ENCODE measurements at places on chromosomes 12 and 14.
A peak's percentile ranks its signal among the peaks of the same experiment; 100 is the strongest.

GRCh38 chr14:105839425-105840265, 313.3 kb downstream of the TMEM121 start:
- no peak for DNase-seq

DNA sequence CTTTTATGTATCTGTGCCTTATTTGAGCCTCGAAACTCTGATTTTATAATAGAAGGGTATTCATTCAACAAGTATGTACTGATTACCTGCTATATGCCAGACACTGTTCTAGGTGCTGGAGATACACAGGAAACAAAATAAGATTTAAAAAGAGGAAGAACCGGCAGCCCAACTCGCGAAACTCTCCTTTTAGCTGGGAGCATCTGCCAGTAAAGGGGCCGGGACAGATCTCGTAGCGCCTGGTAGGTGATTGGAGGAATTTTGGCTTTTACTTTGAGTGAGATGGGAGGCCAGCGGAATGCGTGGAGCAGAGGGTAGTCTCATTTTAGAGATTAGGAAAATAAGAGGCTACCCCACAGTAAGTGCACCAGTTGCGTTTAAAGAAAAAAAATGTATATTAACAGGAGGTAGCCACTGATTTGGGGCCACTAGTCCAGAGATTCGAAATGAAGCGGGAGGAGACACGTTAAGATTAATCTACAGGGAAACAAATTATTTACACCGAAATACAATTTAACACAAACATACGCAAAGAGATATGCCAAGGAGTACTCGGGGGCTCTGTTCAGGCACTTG, 520 bp upstream of the MON2 start:
- peak; percentile 24 for DNase-seq

DNA sequence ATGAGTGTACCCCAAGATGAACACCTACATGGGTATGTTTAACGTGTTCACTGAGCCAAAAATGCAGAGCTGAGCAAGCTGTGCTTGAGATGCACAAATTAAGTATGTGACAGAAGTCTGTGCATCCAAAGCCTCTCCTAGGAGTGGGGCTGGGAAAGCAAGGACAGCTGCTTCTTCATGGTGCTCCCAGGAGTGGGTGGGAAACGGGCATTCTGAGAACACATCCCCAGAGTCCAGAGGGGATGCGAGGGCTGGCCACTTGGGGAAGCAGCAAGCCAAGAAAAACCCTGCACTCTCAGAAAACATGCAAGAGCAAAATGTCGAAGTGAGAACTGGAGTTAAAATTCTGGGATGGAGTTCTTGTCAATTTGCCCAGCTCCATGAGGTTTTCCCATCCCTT, 414.3 kb downstream of the BCAT1 start:
- no peak for DNase-seq

- no peak for DNase-seq
Observed at GRCh38 chr12:120658286-120659150, 18.1 kb downstream of the CABP1 start.

- DNase-seq: peak; percentile 72
Observed at GRCh38 chr12:55188974-55189556, 31.8 kb upstream of the OR10A7 start.

GRCh38 chr12:77031745-77032144, 33.6 kb downstream of the E2F7 start:
- peak; percentile 77 for DNase-seq

GRCh38 chr14:67440513-67440912, 28.5 kb upstream of the PLEK2 start:
- no peak for DNase-seq

GRCh38 chr12:53219292-53219955, 12.4 kb upstream of the ITGB7 start:
- peak; percentile 51 for DNase-seq

DNA sequence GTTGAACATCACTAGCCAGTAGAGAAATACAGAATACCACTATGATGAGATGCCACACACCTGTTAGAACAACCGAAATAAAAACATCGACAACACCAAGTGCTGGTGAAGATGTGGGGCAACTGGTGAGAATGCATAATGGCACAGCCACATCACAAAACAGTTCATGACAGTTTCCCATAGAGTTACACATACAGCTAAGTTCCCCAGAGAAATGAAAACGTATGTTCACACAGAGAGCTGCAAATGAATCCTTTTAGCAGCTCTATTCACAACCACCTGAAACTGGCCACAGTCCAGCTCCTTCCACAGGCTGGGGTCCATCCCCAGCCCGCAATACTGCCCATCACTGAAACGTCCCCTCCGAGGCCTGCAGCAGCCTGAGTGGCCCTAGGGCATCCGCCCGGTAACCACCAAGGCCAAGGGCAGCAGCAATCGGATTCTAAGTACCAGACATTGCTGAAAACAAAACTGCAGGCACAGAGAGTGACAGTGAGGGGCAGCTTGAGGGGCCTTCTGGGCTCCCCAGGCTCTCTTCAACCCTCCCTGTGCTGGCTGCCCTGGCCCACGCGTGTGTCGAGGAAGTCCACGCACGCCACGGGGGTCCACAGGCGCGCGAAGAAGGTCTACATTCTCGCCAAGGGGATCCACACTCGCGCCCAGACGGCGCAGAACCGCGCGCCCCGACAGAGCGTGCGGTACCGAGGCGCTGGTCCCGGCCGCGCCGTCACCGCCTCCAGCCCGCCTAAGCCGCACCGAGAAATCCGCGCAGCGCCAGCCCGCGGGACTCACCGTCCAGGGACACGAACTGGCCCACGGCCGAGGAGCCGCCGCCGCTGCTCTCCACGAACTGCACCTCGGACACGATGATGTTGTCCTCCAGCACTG, 903 bp downstream of the BRF1 start:
- peak; percentile 15 for DNase-seq

- DNase-seq: no peak
Observed at GRCh38 chr12:66741919-66742318, 63.0 kb upstream of the GRIP1 start.

- no peak for DNase-seq
Observed at GRCh38 chr12:4293966-4294505, 20.5 kb downstream of the CCND2 start.

DNA sequence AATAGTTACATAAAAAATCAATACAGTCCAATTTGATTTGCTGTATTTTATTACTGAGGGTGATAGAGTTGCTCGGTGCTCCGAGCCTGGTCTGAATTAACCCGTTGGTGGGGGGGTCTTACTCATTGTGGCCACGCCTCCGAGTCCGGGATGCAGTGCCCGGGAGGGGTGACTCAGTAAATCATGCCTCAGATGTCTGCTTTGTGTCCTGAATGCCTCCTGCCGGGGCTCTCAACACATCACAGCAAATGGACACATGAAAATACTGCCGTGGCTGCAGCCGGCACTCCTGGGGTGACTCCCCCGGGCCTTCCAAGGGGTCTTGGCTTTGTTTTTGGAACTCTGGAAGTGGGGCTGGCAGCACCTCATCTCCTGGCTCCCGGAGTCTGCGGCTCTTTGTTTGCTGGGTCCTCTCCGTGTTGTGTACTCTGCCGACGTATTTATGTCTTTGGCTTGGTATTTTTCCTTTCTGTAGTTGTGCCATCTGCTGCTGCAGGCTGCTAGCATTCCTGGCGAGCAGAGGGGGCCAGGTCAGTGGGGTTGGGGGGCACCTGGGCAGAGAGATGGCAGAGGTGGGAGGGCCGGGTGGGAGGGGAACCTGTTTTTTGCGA, 129.0 kb downstream of the AACS start:
- DNase-seq: no peak

DNA sequence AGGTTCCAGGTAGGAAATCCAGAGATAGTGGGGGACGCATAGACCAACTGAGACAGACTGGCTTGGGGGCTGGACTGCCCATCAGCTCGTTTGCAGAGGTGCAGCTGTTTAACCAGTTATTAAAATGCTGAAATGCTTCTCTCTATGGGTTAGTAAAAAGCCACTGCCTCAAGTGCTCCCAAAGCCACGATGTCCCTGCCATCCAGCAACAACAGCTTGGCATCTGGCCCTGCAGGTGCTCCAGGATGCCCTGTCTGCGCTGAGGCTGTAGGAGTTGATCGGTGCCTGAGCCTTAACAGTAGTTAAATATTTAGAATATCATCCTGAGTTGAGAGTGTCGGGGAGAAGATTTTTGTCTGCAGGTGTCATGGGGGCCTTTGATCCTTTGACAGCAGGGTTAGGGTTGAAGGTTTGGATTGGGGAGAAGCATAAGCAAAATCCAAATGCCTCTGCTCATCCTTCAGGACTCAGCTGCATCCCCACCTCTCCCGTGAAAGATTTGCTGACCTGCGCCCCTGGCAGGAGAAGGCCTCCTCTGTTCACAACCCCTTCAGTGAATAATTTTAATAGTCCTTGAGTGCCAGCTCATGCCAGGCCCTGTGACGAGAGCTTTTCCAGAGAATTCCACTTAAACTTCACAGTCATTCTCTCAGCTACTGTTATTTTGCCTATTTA, 127.3 kb upstream of the PWP1 start:
- no peak for DNase-seq

DNA sequence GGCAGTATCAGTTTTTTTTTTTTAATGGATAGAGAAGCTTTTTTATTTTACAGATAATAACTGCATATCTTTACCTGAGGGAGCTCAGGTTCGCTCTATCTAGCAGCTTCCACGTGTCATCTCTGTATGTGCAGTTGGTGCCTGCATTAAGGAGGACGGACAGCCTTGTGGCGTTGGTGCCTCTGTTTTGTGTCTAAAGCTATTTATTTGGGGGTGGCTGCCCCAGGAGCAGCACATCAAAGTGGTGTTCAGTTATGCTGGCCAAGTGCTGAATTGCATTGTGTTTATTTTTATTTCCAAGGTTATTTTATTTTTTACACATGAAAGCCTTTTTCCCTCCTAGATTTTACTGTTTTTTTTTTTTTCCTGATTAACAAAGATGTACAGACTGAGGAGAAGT, 59.7 kb downstream of the RASSF3 start:
- DNase-seq: no peak

GRCh38 chr12:107511292-107511691, 174.3 kb upstream of the PWP1 start:
- DNase-seq: peak; percentile 59

DNA sequence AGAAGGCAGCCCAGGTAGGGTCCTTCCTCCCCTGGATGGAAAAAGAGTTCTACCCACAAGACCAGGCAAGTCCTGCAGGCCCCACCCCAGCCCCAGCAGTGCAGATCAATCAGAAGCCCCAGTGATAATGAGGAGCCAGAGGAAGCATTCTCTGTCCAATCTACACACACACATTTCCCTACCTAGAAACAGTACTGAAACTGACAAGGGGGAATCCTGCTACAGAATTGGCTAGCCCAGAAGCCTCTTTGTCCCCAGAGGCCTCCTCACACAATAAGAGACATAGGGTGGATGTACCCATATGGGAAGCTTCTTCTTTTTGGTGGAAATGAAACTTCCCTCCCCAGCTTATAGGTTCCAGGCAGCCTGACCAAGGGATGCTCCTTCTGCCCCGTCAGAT, 9.9 kb downstream of the FSCB start:
- no peak for DNase-seq

- no peak for DNase-seq
Observed at GRCh38 chr14:55599250-55599879, 19.4 kb downstream of the KTN1 start.

DNA sequence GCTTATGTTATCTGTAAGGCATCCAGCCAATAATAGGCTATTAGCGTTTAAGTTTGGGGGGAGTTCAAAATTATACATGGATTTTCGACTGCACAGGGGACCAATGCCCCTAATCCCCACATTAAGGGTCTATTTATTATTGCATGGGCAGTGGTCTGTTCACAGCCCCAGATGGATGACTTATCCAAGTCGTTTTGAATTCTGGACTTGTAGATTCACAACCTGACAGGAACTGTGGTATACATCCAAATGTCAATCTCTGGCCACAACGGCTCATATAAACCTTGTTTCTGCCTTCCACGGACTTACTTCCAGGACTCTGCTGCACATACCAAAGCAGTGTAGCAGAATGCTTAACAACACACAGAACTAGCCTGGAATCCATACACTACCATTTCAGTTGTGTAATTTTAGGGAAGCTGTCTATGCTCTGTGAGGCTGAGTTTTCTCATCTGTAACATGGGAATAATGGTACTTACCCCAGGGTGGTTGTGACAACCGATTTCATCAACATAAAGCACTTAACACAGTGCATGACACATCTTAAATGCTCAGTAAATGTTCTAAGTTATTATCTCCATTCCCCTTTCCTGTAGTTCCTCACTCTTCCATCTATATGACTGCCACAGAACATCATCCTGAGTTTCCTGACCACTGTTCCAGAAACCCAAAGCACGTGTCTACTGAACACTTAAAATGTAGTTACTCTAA, 3.7 kb downstream of the DDX24 start:
- DNase-seq: peak; percentile 35

- peak; percentile 77 for DNase-seq
Observed at GRCh38 chr12:52455821-52456220, 3.9 kb upstream of the KRT6B start.

- no peak for DNase-seq
Observed at GRCh38 chr12:62933220-62933601, 1.7 kb downstream of the PPM1H start.

DNA sequence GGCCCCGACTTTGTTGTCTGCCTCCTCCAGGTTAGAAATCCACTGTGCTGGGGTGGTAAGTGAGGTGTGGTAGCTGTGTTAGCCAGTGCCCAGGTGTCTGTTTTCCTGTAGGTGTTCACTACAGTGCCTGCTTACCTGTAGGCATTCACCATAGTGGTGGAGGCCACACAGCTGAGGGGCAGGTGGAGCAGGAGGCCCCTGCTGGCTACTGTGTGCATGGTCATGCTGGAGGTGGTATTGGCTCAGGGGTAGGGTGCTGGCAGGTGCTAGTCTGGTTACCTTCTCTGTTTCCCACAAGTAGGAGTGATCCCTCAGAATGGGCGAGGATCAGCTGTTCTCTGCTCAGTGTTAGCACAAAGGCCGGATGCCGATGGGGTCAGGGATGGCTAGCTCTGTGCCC, 217.3 kb downstream of the SYT10 start:
- DNase-seq: no peak

DNA sequence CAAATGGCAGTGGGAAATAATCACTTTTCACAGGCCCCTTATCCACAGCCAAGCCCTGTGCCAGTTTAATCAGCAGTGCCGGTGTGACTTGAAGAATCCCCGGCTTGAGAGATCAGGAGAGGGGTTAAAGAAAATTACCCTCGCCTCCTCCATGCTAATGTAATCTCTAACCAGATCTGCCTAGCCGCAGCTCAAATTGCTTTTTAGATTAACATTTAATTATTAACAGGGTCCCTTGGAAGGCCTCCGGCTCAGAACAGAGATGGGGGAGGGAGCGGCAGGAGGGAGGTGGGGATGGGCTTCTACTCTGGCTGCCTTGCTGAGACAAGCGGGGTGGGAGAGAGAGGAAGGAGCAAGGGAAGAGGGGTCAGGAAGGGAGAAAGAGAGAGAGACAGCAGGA, 24.0 kb downstream of the FAM222A start:
- DNase-seq: no peak

Measured in amniotic epithelial cell (primary cell).